Activated CD4-positive, CD25-positive, alpha-beta regulatory T cell (primary cell): ENCODE measurements at places on chromosomes 4 and X.

GRCh38 chr4:122889726-122890125, 32.7 kb downstream of the NUDT6 start:
- DNase-seq = no peak

DNA sequence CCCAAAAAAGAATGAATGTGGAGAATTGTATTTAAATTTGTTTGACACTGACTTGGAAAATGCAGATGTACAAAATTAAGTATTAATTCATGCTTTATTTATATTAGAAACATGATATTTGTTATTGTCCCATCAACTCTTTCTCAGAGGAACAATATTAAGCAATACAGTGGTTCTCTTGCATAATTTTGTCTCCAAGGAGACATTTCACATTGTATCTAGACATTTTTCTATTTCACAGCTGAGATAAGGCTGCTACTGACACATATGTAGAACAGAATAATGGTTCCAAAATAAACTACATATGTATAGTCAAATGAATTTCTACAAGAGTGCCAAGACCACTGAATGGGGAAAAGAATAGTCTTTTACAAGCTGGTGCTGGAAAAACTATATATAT, 427.9 kb upstream of the SPANXN1 start:
- no peak for DNase-seq

- no peak for DNase-seq
These were observed 40.8 kb upstream of the TADA2B start for GRCh38 chr4:7002336-7002735.

DNA sequence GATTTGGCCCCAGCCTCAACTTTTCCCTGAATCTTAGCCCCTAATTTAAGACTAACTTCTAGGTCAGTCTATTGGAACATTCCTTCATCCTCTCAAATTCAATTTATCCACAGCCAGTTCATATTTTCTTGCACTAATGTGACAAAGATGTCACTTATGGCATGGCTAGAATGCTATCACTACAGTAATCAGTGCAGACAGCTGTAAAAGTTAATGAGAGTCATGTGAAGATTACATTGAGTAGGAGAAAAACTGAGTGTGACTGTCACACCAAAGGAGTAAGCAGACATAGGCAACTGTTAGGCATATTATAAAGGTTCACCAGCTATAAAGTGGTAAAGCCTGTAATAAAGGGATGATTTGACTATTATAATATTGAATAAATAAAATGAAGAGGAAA, 42.6 kb downstream of the GABRG1 start:
- no peak for DNase-seq

GRCh38 chr4:114237997-114238396, 258.6 kb upstream of the ARSJ start:
- DNase-seq = no peak
